ENCODE measurements at places on chromosomes 7 and 10.
A peak's percentile ranks its signal among the peaks of the same experiment; 100 is the strongest.

DNA sequence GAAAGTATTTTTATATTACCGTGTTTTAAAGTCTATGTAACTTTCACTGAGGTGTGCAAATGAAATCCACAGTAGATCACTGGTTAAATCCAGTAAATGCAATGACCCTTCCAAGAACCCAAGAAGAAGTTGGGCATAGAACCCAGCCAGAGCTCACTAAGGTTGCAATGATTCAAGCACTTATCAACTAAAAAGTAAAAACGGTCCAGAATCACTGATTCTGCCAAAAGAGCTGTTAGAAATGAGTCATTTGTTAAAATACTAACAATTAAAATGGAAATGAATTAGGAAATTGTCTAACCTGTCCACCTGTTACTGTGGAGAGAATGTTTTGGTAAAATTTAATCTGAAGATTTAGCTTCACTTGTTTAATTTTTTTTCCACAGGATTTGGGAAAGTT lies 74.4 kb downstream of the ANK3 start:
- H3K27ac ChIP-seq = no peak overlapping the region
- no peak for DNase-seq
- H3K4me1 ChIP-seq = no peaks in the 10 kb centered on the region
- H3K27me3 ChIP-seq = no peaks in the 10 kb centered on the region
- H3K4me3 ChIP-seq = no peak overlapping the region
- H3K36me3 ChIP-seq = no peaks in the 10 kb centered on the region

DNA sequence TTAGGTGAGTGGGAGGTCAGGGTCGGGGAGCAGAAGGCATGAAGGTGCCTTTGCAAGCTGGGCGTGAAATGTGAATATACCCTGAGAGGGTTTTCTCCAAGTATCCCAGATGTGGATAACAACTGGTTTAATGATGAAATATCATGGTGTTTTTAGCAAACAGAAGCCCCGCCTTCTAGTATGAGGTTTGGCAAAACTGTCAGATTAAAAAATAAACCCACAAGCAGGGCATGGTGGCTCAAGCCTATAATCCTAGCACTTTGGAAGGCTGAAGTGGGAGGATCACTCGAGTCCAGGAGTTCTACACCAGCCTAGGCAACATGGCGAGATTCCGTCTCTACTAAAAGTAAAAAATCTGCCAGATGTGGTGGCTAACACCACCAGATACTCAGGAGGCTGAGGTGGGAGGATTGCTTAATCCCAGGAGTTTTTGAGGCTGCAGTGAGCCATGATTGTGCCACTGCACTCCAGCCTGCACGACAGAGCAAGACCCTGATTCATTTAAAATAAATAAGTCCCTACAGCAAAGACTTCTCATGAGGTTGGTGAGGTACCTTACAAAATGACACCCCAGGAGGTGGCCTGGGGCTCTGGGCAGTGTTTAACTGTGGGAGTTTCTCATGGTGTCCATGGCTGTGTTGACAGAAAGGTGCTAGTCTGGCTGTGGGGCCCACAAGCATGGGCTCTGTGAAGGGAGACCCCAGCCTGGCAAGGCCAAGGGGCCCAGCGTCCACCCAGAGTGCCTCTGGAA lies 6.7 kb upstream of the PWWP2B start:
- no peak for DNase-seq
- H3K27me3 ChIP-seq = no peaks in the 10 kb centered on the region
- peaks cover 21% of the 10 kb centered on the region for H3K4me1 ChIP-seq
- no peaks in the 10 kb centered on the region for H3K36me3 ChIP-seq

DNA sequence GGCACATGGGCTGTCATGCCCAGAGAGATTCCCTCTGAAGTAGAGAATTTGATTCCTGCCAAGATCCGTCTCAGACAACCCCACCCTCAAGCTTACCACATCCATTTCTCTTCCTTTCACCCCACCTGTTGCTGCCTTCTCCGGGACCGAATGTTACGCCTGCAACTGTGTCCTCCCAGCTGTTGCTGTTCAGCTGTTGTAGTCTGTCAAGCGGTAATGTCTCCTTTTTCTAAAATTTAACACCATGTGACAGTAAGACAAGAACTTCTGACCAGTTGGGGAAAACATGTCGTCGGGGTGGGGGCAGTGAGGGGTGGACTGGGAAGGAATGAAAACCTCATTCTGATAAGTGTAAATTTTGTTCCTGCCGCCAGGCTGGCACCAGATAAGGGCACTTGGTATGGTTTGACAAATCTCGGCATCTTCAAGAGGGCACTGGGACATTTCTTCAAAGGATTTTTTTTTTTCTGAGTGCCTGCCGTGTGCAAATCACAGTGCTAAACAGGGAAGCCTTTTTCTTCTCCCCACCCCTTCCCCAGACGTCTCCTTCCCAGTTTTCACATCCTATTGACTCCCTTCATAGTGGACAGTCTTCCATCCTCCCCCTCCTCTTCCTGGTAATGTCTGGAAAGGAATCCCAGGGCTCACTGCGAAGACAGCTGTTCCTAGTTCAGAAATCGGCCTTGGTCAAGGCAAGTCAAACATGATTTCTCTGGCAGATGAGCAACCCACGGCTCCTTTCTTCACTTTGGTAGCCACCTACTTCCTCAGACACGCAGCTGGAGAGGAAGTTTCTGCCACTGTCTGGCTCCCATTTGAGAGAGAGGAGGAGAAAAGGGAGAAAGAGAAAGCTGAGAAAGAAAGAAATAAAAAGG lies 5.0 kb upstream of the CELF2 start:
- DNase-seq = peak; percentile 64
- peaks cover 35% of the 10 kb centered on the region for H3K4me1 ChIP-seq
- H3K36me3 ChIP-seq = no peaks in the 10 kb centered on the region
- peaks cover 4% of the 10 kb centered on the region for H3K27me3 ChIP-seq
- H3K27ac ChIP-seq = peak overlapping the region; percentile 76

DNA sequence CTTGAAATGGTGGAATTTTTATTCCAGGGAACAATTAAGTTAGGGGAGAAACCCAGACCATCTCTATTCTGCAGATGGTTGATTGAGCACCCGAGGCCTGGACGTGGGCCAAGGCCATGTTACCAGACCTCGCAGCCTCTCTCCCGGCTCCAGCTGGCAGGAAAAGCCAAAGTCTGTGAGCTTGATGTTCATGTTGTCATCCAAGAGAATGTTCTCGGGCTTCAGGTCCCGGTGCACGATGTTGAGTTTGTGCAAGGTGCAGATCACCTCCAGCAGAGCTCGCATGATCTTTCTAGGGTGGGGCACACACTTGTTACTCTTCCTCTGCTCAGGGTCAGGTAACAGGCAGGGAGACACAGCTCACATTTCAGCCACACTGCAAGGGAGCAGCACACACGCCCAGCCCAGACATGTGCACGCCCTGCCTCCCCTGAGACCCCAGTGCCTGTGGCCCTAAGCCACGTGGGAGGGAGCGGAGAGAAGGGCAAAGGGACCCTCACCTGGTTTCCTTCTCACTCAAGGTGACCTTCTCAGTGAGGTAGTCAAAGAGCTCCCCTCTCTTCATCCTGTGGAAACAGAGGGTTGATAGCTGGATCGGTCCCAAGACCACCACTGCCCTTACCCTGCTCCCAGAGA lies 9.5 kb downstream of the PHKG1 start:
- no peaks in the 10 kb centered on the region for H3K27me3 ChIP-seq
- peaks cover 36% of the 10 kb centered on the region for H3K36me3 ChIP-seq

DNA sequence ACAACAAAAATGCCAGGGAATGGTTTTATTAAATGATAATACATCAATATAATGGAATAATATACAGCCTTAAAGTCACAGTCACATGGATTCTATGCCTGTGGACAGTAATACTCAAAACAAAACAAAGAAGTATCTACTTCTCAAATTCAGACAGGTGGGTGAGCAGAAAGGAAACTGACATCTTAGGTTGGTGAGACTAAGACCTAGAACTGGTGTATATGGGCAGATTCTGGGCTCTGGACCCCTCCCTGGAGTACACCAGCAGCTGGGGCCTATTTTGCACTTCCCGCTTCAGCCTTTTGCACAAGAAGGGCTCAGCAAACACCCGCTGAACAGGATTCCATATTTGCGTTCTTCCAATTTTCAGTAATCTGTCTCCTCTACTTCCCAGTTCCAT lies 5.4 kb upstream of the FIS1 start:
- peaks cover 29% of the 10 kb centered on the region for H3K4me1 ChIP-seq
- no peak overlapping the region for H3K27ac ChIP-seq
- peaks cover 25% of the 10 kb centered on the region for H3K36me3 ChIP-seq

DNA sequence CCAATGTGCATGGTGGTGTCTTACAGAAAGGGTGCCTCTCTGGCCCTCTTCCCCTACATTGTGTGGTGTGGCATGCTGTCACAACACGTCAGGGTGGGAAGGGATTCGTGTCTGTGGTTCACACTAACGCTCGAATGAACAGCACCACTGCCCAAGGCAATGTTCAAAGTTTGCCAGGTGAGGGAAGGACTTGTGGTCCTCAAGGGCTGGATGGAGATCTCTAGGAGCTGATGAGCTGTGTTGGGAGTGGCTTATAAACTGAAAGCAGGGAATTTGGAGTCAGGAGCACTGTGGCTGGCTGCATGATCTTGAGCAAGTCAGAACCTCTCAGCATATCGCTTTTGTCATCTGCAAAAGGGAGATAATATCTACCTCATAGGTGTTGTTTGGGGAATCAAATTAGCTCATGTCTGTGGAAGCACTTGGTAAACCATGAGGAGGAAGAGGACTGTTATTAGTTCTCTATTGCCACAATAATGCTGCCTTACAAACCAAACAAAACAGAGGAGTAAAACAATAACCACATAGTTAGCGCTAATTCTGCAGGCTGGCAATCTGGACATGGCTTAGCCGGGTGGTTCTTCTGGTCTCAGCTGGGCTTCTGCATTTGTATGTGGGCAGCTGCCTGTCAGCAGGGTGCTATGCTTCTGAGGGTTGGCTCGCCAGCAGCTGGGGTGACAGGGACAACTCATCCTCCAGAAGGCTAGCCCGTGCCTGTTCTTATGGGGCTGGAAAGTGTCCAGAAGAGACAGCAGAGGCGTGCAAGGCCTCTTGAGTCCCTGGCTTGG lies 22.9 kb upstream of the C10orf105 start:
- no peak overlapping the region for H3K27ac ChIP-seq
- no peak for DNase-seq
- no peaks in the 10 kb centered on the region for H3K36me3 ChIP-seq

- H3K4me1 ChIP-seq = no peaks in the 10 kb centered on the region
- H3K36me3 ChIP-seq = no peaks in the 10 kb centered on the region
- no peak for DNase-seq
- H3K4me3 ChIP-seq = no peak overlapping the region
- no peak overlapping the region for H3K27ac ChIP-seq
Observed at GRCh38 chr7:158416283-158416933, 171.2 kb downstream of the PTPRN2 start.

Data from lower lobe of right lung (tissue), 2 donors.